CD4-positive, alpha-beta T cell treated with Interleukin-4 for 4 hours (primary cell): ENCODE measurements at places on chromosomes 2 and 18.

GRCh38 chr2:69043736-69044400 lies 30.9 kb downstream of the ANTXR1 start:
- no peak for DNase-seq

- DNase-seq, result no peak
These were observed 65.9 kb downstream of the COL4A4 start for GRCh38 chr2:227098162-227098515.

DNA sequence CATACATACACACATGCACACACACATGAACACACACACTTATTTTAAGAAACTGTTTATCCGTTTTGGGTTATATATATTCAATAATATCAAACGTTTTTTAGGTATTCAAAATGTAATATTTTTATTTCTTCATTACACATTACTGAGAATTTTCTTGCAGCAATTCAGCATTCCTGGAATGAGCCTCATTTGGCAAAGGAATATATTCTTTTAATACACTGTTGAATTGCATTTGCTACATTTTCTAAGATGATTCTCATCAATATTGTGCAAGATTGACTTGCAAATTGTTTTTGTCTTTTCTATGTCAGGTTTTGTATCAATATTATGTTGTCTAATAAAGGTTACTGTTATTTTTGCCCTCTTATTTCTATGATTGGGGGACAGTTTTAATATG lies 276.1 kb upstream of the CYP26B1 start:
- no peak for DNase-seq

- DNase-seq, result no peak
These were observed 162.4 kb downstream of the CELF4 start for GRCh38 chr18:37403100-37403781.

GRCh38 chr2:54680397-54681041 lies 42.9 kb upstream of the EML6 start:
- DNase-seq, result no peak

- no peak for DNase-seq
These were observed 25.6 kb upstream of the SLC35F6 start for GRCh38 chr2:26738481-26738880.

DNA sequence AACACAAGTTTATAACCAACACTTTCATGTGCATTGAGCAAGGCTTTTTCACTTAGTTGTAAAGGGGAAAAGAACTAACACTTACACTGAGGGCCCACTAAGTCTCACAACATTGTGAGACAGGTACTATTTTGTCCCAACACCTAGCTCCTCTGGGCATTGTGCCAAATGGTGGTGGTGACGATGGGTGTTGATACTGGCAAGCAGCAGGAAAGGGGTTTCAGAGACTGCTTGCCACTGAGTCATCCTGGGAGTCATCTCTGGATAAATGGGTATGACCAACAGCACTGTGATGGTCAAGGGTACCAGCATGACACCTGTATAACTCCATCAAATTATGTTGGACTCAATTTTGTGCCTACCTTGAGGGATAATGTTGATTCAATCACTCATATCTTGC lies 138.8 kb upstream of the ITGA6 start:
- peak; percentile 36 for DNase-seq

DNA sequence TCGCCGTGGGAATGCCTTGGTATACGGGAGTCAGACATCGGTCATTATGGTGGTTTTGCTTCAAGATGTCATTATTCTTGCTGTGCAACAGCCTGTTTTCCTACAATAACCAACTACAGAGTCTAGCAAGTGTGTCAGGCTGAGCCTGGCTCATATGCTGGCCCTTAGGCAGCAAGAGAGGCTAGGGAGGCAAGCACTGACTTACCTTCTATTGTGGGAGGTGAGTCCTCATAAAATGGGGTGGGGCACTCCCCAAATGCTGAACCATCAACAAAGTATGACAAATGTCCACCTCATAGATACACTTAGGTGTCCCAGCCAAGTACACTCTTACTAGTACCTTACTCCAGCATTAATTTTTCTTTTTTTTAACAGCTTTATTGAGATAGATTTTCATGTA lies 77.0 kb upstream of the ATL2 start:
- DNase-seq, result no peak

- DNase-seq, result no peak
These were observed 55.9 kb downstream of the PLA2R1 start for GRCh38 chr2:160006475-160006874.

GRCh38 chr18:24021505-24021904 lies 7.0 kb downstream of the TTC39C start:
- no peak for DNase-seq

- no peak for DNase-seq
These were observed 17.0 kb downstream of the TNFAIP6 start for GRCh38 chr2:151374436-151374835.

- DNase-seq, result peak; percentile 9
These were observed 786 bp downstream of the TAF1B start for GRCh38 chr2:9844036-9844483.

- DNase-seq, result no peak
These were observed 87.3 kb downstream of the COLEC12 start for GRCh38 chr18:413233-413632.

- no peak for DNase-seq
These were observed 625.6 kb upstream of the CDH2 start for GRCh38 chr18:28802546-28802945.

- DNase-seq, result no peak
These were observed 30.7 kb downstream of the DOCK10 start for GRCh38 chr2:225011585-225011984.

DNA sequence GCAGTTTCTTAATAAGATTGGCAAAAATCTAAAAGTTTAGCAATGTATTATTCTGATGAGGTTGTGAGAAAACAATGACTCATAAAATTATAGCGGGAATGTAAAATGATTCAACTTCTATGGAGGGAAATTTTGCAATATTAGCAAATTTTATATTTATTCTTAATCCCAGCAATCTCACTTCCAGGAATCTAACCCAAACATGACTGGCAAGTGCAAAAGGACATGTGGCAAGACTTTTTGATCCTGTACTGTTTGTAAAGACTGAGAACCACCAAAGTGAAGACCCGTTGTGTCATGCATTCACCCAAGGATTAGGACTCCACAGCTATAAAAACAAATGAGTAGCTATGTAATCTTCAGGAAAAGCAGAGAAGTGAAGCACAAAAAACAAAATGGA lies 234.8 kb upstream of the KYNU start:
- DNase-seq, result no peak

- peak; percentile 7 for DNase-seq
These were observed 52.8 kb downstream of the CLASP1 start for GRCh38 chr2:121596221-121597080.

GRCh38 chr2:33068261-33068660 lies 121.5 kb downstream of the LTBP1 start:
- DNase-seq, result no peak

DNA sequence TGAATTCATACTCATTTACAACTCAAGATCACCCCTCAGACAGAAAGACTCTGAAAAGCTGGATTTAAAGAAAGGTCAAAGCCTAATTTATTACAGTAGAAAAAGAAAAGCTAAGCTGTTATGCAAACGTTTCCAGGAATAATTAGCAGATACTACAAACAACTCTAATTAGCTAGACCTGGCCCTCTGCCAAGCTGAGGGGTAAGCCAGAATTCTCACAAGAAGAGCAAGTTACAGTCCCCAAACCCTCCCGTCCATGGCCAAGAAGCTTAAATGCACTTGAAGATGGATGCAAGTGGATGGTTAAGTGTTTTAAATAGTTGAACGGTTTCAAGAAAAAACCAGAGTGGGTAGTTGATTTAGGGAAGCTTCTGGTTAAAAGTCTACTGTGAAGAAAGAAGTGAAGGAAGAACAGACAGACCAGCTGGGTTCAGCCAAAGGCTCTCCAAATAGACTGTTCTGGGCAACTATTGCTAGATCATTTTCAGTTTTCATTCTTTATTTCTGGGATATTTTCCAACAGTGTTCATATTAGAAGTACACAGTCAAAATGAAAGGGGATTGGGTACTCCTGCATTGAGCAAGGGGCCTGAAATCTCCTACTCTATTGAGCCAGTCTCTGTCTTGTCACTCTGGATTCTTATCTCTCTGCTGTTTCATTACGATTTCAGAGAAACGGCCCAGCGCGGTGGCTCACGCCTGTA lies 4.8 kb downstream of the LMAN2L start:
- DNase-seq, result no peak

DNA sequence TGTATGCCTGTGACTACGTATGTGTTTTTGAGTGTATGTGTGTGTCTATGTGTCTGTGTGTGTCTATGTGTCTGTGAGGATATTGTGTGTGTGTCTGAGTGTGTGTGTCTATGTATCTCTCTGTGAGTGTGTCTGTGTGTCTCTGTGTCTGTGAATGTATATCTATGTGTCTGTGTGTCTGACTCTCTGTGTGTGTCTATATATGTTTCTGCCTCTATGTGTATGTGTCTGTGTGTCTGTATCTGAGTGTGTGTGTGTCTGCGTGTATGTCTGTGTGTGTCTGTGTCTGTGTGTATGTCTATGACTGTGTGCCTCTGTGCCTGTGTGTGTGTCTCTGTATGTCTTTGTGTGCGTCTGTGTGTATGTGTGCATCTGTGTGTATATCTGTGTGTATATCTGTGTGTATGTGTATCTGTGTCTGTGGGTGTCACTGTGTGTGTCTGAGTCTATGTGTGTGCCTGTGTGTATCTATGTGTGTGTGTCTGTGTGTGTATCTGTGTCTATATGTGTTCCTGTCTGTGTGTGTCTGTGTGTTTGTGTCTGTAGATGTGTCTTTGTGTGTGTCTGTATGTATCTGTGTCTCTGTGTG lies 172.7 kb downstream of the MYCN start:
- DNase-seq, result no peak

DNA sequence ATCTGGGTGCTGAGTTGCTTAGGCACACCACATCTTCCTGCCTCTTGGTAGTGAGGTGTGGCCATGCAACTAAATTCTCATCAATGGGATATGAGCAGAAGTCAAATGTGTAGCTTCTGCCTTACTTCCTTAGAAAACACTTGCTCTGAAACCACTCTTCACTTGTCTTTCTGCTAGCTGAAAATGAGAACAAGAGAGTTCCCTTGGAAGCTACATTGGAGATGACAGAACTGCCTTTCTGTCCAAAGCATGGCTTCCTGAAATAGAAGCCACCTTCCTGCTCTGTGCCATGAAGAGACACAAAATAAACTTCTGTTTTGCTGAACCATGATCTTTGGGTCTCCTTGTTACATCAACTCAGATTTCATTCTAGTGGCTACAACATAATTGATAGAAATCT lies 659.9 kb downstream of the IRS1 start:
- DNase-seq, result no peak

DNA sequence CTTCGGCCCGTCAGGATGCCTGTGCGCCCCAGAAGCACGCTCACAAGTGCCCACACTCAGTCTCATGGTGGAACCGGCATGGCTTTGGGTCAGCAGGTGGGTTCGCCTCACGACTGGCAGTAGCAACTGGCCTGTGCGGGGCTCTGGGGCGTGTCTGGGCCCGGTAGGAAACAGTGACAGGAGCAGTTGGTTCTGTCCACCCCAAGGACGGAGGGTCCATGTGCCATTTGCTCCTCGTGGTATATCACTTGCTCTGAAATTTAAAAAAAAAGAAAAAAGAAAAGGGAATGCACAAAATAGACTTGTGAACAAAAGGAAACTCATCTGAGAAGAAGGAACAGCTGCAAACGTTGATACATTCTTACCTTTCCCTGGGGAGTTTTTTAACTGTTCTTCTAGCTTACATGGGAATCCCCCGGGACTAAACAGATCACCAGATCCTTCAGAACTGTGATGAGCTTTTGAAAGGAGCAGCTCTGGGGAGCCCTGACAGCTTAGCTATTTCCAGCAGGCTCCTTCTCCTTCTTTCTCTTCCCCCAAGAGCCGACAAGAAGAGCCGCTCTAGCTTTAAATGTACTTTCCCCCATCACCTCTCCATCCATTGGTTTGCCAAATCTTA lies 42.8 kb downstream of the TRAPPC12 start:
- no peak for DNase-seq

GRCh38 chr2:162090109-162090508 lies 16.1 kb upstream of the DPP4 start:
- DNase-seq, result no peak

GRCh38 chr2:235216901-235217300 lies 265.1 kb downstream of the SH3BP4 start:
- no peak for DNase-seq

DNA sequence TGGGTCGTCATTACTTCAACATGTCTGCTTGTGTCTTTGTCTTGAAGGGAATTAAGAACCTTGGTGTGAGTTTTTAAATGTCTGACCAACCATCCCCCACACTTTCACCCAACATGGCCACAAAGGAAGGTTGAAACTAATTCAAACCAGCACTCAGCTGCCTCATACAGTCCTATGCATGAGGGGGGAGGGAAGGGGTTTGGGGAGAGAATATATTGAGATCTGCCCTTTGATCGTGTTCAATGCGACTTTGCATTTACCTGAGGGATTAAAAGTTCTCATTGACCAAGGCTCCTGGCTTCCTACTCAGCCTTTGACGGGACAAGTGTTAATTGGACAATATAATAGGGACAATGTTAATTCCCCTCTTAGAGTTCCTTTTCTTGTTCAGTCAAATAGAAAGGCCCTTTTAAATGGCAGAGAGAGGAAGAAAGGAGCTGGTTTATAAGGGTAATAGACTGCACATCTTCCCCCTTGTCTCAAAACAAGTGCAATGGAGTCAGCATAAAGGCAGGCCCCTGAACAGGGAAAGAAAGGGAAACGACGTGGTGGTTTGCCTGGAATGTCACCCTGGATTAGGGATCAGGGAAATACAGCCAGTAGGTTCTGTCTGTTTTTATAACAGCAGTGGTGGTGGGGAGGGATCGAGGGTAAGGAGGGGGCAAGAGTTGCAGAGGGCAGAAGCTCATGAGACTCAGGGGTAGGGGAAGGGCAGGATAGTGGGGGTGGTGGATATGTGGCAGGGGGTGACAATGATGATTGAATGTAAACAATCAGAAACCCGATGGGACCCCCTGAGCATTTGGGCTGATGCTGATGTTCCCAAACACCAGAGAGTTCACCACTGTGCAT lies 198.7 kb downstream of the MYCN start:
- no peak for DNase-seq

DNA sequence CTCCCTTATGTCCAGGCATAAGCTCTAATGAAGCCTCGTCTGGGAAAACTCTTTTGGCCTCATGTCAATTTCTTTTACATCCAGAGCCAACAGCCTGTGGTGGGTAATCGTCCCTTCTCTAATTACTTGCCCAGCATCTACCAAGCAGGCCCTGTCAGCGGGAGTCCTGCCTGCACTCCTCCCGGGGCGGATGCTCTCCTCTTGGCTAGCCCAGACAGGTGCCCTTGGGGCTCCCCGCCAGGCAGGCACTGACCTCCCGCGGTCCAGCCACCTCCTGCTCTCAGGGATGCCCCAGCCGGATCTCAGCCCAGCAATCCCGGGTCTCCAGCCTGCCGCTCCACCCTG lies 74.2 kb downstream of the NCAPH start:
- DNase-seq, result no peak
